CD4-positive, alpha-beta T cell treated with Interleukin-17A for 4 hours (primary cell): ENCODE measurements at places on chromosomes 12 and 14.

DNA sequence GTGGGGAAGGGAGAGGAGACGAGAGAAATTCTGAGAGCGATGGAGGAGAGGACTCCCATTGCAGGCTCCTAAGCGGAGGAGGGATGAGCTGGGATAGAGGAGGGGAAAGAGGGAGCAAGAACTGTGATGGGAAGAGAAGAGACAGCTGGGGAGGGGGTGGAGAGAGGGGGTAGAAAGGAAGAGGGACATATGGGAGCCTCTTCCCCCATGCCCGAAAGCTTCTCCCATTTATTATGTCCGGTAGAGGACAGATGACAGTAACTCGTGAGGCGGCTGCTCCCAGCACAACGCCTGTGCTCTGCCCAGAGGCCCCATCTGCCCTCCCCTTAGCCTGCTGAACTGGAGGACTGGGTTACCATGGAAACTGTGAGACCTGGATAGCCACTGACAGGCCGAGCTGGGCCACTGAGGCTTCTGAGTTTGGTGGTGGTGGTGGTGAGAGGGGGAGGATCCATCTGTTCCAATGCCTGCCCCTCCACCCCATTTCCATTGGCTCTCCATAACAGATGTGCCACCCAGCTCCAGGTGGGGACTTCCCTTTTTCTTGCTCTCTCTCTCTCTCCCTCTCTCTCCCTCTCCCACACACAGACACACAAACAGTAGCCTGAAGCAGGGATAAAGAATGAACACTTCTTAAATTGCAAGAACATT, 8.3 kb downstream of the CPNE6 start:
- DNase-seq = no peak

DNA sequence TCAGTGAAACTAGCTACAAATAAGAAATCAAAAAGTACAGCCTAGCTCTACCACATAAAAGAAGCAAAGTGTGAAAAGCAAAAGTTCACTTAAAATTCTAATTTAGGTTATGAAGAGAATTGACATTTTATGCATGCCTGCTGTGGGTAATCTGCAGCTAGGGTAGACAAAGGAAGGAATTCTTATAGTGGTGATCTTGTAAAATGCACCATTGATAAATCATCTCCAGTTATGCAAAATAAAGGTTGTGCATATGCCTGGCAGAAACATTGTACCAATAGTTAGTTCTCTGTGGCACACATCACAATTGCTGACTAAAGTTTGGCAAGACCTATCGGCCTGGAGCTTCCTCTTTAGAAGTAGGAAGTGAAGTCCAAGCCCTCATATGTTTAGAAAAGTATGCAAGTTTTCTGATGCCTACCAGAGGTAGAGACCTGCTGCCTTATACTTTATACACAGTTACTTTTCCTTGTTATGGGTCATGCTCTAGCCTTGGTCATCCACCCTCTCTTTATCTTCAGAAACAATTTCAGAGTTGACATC, 78.3 kb downstream of the TSHR start:
- no peak for DNase-seq

- DNase-seq = no peak
Observed at GRCh38 chr14:70000601-70001000, 121.4 kb downstream of the SMOC1 start.

- no peak for DNase-seq
Observed at GRCh38 chr12:53235742-53236442, 3.9 kb upstream of the RARG start.

DNA sequence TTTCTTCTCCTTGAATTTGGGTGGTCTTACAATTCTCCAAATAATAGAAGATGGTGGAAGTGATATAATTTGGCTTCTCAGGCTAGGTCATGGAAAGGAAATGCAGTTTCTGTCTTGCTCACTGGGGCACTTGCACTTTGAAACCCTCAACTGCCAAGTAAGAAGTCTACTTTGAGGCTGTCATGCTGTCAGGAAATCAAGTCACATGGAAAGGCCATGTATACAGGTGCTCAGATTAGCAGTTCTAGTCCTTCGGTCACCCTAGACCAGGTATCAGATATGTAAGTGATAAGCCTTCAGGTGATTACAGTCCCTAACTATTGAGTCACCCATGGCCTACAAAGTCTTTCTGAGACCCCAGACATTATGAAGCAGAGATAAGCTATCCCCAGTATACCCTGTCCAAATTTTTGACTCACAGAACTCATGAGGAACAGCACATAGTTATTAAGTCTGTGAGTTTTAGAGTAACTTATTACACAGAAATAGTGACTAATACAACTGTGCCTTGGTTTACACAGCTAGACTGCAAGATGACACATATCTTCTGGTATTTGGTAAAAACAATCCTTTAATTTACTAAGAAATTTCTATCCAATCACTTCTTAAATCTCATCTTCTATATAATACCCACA, 26.3 kb upstream of the BBS10 start:
- DNase-seq = no peak

DNA sequence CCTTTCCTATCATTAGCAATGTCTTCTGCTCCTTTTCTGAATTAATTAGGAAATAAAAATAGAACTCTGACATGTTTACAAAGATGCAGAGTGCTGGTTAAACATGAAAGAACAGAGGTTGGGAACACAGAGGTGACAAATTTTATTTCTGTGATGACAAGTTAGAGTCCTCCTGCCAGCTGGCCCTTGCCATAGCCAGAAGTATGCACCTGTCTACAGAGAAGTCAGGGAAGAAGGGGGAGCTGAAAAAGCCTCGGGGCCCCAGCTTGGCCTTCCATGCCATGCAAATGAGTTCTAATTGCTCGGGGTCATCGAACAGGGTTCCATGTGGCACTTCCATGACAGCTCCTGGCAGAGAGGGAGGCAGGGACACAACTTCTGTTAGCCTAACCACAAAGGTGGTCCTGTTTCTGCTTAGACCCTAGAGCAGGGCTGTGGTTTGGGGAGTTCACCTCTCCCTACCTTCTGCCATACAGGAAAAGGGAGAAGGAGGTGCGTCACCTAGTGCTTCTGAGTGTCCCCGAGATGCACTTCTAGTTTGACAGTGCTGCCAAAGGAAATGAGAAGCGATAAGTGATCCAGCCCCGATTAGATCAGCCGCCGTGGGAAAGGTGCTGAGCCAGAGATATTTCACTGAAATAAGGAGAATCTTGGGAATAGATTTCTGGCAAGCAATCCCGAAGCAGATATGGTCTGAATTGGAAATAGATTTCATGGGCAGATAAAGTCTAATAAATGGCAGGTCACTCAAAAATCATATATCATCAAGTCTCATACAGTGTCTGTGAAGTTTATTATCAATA, 155.8 kb upstream of the FOXN3 start:
- no peak for DNase-seq

DNA sequence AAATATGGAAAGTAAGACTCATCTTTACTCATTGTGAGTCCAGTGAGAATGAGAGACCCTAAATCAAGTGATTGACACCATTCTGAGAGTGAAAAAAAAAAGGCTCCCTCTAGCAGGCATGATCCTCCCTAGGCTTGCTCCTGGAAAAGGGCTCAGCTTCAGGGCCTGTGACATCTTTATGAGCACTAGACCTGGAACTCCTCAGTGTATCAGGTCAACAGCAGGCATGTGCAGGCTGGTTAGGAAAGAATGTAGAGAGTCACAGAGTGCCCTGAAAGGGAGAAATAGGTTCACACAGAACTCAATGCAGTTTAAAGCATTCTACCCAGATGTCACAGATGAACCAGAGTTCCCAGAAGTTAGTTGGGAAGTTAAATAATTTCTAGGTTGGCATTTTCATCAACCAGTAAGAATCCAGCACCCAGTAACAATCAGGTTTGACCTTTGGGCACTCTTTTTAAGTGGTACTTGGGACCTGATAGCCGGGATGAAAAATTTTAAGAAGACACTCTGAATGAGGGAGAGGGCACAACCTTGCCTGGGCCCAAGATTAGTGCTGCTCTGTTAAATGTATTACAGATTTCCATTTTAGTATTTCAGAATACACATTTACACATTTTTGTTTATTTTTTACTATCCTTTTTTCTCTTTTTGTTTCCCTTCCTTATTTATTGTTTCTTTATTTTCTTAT, 828.8 kb downstream of the C12orf50 start:
- DNase-seq = no peak

DNA sequence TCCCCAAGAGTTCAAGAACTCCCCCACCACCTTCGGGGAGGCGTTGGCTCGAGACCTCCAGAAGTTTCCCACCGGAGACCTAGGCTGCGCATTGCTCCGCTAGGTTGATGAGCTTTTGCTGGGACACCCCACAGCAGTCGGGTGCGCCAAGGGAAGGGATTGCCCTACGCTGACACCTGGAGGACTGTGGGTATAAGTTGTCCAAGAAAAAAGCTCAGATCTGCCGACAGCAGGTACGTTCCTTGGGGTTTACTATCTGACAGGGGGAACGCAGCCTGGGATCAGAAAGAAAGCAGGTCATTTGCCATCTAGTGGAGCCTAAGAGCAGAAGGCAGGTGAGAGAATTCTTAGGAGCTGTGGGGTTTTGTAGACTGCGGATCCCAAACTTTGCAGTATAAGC, 98.8 kb downstream of the FRMD6 start:
- DNase-seq = no peak

DNA sequence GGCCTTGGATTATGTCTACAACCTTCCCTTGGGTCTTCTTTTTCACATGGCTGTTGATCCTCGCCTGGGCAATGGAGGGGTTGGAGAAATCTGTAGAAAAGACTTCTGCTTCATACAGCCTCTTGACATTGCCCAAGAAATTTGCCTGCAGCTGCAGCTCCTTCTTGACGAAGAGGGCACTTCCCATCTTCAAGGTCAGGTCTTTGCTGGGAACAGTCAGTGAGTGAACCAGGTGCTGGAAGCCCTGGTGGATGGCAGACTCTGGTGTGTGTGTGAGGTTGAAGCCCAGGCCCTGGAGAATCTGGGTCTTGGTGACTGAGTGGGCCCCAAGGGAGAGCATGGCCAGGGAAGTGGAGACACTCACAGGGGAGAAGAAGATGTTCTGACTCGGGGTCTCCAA, 6.7 kb downstream of the SERPINA9 start:
- DNase-seq = no peak

- no peak for DNase-seq
Observed at GRCh38 chr12:118850244-118850825, 131.0 kb upstream of the SRRM4 start.

GRCh38 chr12:46657453-46658411, 168.1 kb downstream of the SLC38A4 start:
- DNase-seq = no peak

DNA sequence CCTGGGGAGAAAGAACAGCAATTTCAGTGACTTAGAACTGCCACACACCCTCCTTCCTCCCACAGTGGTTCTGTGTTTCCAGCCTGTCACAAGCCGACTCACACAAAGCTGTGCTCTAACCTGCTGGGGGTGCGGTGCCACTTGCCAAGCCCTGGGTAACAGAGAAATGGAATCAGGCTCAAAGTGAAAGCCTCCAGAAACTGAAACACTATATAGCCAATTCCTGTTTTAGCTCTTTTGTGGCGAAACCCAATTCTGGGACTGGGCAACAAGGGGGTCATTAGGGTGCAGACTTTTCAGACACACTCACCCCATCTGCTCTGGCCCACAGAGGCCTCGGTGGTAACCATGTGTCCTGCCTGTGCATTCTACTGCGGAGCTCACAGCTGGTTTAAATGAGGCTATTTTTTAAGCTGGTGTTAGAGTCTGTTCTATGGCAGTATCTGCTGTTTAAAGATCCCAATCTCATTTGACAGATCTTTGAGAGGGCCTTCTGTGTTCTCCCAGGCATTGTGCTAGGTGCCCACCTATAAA, 15.2 kb upstream of the ACTR6 start:
- no peak for DNase-seq

DNA sequence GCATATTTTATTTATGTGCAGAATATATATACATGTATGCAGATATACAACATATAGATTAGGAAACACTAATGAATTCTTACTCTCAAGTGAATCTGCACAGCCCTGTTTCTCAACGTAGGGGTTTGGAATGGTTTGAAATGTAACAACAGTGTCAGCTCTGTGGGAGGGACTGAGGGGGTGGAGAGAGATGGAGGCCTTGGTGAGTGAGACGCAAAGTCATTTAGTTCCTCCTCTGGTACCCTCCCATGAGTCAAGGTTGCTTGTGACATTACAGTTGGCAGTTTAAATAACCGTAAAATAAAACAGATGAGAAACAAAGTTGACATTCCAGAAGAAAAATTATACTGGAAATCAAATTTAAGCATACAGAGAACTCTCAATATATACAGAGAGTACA, 313.0 kb upstream of the PRKD1 start:
- DNase-seq = no peak

GRCh38 chr12:110062241-110062640, 13.9 kb upstream of the C12orf76 start:
- no peak for DNase-seq

- DNase-seq = no peak
Observed at GRCh38 chr12:113278633-113279032, 56.3 kb downstream of the SLC8B1 start.

DNA sequence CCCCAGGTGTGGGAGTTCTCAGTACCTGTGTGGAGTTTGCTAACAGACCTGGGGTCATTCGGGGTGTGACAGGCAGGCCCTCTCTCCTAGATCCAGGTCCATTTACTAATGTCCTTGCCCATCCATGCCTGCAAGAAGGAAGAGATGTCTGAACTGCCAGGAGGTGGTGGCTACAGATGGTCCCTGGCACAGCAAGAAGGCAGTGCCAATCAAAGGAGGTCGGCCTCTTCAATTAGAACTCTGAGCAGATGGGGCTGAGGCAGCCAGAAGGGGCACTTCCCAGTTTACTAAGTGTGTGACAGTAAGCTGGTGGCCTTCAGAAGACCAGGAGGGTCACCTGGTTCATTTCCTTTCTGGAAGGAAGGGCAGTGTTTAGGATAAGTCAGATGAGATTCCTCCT, 202.5 kb downstream of the CACNA1C start:
- no peak for DNase-seq

- peak; percentile 20 for DNase-seq
Observed at GRCh38 chr12:106288494-106289195, 13.9 kb upstream of the TCP11L2 start.

DNA sequence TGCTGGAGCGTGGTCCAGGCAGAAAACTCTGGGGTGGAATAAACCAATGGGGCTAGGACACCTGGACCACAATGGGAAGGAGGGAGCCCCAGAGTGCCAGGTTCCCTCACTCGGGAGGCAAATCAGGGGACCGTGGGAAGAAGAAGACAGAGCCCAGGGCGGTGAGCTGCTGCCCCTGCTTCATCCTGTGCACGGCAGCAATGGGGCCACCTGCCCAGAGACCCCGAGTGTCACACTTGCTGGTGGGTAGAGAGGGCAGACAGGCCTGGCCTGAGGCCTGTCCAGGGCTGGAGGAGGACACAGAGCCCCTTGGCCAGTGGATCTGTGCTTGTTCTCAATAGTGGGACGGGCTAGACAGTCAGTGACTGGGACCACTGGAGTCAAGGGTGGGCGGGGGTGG, 58.2 kb downstream of the DIO3 start:
- no peak for DNase-seq

- DNase-seq = peak; percentile 6
Observed at GRCh38 chr12:107903341-107904061, 129.0 kb downstream of the ASCL4 start.
